Head of caudate nucleus (tissue), 42 donors: ENCODE measurements at places on chromosomes 2 and 18.

DNA sequence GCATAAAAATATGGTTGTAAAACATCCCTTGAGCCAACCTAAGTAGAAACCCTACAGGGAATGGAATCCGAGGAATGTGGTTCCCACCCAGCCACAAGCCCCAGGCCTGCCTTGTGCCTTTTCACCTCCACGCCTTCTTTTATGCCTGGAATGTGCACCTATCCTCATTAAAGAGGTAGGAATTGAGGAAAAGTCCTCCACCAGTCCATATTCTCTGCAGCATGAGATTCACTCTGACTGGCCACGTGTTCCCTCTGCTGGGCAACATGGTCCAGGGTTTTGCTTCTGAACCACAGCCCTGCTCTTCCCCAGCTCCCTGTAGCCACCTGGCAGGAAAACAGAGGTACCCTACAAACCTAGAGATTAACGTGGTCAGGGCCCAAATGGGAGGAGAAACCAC lies 787.9 kb upstream of the RAB6C start:
- no peak for DNase-seq

- no peak for DNase-seq
Observed at GRCh38 chr2:27798486-27798885, 27.0 kb downstream of the MRPL33 start.

DNA sequence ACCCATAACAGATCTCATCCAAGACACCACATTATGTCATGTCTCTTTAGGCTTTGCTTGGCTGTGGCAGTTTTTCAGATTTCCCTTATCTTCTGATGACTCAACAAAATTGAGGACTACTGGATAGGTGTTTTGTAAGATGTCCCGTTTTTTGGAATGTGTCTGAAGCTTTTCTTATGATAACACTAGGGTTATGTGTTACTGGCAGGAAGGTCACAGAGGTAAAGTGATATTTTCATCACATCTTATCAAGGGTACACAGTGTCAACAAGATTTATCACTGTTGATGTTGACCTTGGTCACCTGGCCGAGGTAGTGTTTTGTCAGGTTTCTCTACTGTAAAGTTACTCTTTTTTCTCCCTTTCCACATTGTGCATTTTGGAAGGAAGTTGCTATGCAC lies 44.8 kb upstream of the UPP2 start:
- no peak for DNase-seq

- DNase-seq, result no peak
Observed at GRCh38 chr2:186274936-186275575, 211.0 kb upstream of the ZC3H15 start.

DNA sequence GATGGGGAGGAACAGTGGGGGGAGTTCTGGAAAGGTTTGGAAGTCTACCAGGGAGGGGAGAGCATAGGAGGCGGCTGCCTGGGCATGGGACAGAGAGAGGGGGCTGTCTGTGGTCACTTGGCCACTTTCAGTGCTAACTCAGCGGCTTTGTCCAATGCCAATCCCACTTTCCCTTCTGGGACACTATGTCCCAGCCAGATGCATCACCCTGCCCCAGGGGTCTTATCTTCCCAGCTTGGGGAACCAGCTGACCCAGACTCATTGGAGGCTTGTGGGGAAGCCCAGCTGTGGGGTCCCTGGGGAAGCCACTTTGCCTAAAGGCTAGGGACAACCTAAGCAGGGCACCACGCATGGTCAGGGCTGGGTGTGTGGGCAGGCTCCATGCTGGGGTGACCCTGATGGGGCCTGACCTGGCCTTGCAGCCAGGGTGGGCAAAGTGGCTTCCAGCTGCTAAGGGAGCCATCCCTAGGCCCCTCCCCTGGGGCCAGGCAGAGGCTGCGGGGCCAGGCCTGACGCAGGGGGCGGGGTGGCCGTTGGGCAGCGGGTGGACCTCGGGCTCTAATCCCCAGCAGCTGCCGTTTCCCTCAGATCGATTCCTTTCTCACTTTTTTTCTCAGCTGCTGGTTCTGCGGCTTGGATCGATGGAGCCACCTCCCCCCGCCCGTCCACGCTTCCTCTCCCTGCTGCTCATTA lies 1.6 kb upstream of the ASIC4 start:
- no peak for DNase-seq

DNA sequence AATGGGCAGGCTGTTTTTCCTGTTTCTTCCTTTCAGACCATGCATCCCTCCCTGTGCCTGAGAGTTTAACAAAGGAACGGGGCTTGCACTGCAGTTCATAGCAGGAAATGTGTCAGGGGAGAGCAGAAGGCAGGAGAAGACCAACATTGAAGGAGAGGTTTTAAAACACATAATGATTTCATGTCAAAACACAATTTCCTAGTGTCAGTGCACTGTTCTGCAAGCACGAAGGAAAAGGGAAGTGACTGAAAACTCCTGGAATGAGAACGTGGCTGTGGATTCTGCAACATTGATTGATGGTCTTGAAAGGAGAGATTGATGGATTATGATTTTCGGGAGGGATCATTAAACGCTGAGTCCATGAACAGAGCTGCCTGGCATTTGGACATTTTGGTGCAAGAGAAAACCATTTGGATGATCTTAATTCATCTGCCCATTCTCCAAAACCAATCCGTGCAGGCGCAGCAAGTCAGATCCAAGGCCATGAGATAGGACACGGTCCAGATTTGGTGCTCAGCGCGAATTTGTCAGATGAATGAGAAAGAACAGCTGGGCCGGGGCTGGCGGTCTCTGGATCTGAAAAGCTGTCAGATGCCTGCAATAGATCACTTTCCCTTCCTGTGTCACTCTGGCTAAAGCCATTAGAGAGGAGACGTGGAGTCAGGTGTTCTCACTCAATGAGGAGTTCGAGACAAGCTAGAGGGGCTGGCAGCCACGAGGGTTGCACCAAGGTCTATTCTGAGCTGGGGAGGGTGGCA lies 38.4 kb downstream of the C1QL2 start:
- DNase-seq, result no peak

- no peak for DNase-seq
Observed at GRCh38 chr2:145404690-145405089, 884.8 kb upstream of the ZEB2 start.

DNA sequence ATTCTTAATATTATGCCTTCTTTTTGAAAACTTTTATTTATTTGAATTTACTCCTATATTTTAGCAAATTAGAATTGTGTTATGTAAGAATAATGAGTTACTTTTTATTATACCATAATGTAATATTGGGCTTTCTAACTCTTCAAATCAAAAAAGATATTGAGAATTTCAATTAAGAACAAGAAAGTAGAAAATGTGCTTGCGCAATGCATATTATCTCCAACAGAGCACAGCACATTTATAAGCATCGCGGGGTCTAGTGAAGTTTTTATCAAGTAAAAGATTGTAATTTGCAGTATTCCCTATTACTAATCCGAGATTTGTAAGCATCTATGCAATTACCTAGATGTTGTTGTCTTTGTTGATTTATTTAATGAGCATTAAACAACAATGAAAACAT lies 829.1 kb upstream of the CNTNAP5 start:
- no peak for DNase-seq

- DNase-seq, result no peak
Observed at GRCh38 chr2:85862426-85862825, 26.4 kb downstream of the ST3GAL5 start.
